ENCODE measurements at places on chromosomes 13 and 19. TPM values are rescaled to one million over a fixed set of nuclear protein-coding genes. Genes with fewer than 3 reads are reported as not detected.

DNA sequence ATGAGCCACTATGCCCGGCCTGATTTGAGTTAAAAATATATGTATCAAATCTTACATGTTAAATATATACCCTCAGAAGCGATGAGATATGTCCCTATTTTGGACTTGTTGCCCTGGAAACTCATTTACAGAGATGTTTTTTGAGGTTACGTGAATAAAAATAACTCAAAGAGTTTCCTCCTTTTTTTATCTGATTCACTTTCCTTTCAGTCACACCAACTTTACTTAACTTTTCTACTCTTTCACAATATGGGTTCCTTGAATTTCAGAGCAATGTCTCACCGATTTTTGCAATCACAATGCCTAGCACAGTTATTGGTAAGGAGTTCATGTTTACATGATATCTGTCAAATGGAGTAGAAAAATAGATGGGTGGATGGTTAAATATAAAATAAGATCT, 2.3 kb downstream of the OR7C2 start:
- H3K4me3 ChIP-seq, result no peak overlapping the region
- H3K36me3 ChIP-seq, result no peaks in the 10 kb centered on the region
- DNase-seq, result no peak
- no peak overlapping the region for H3K27ac ChIP-seq
- H3K4me1 ChIP-seq, result no peaks in the 10 kb centered on the region

DNA sequence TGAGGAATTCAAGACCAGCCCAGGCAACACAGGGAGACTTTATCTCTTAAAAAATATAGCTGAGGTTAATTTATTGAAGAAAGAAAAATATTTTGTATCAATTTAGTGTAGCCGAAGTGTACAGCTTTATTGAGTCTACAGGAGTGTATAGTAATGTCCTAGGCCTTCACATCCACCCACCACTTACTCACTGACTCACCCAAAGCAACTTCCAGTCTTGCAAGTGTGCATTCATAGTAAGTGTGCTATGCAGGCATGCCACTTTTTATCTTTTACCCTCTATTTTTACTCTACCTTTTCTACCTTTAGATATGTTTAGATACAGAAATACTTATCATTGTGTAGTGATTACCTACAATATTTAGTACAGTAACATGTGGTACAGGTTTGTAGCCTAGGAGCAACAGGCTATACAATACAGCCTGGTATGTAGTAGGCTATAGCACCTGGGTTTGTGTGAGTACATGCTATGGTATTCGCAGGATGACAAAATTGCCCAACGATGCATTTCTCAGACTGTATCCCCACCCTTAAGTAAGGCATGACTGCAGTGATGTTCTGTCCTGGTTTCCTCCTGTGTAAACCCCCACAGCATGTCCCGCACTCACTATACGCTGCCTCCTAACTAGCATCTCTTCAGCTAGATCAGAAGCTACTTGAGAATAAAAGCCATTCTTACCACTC, 15.3 kb upstream of the ATP12A start:
- H3K4me1 ChIP-seq, result peaks cover 9% of the 10 kb centered on the region
- no peak for DNase-seq
- H3K36me3 ChIP-seq, result no peaks in the 10 kb centered on the region
- H3K27me3 ChIP-seq, result peaks cover 4% of the 10 kb centered on the region
- H3K27ac ChIP-seq, result no peak overlapping the region

GRCh38 chr13:102317593-102317992, 84.3 kb downstream of the FGF14 start:
- no peak for DNase-seq
- H3K36me3 ChIP-seq, result no peaks in the 10 kb centered on the region
- H3K27me3 ChIP-seq, result no peaks in the 10 kb centered on the region
- H3K27ac ChIP-seq, result no peak overlapping the region
- H3K4me1 ChIP-seq, result no peaks in the 10 kb centered on the region

DNA sequence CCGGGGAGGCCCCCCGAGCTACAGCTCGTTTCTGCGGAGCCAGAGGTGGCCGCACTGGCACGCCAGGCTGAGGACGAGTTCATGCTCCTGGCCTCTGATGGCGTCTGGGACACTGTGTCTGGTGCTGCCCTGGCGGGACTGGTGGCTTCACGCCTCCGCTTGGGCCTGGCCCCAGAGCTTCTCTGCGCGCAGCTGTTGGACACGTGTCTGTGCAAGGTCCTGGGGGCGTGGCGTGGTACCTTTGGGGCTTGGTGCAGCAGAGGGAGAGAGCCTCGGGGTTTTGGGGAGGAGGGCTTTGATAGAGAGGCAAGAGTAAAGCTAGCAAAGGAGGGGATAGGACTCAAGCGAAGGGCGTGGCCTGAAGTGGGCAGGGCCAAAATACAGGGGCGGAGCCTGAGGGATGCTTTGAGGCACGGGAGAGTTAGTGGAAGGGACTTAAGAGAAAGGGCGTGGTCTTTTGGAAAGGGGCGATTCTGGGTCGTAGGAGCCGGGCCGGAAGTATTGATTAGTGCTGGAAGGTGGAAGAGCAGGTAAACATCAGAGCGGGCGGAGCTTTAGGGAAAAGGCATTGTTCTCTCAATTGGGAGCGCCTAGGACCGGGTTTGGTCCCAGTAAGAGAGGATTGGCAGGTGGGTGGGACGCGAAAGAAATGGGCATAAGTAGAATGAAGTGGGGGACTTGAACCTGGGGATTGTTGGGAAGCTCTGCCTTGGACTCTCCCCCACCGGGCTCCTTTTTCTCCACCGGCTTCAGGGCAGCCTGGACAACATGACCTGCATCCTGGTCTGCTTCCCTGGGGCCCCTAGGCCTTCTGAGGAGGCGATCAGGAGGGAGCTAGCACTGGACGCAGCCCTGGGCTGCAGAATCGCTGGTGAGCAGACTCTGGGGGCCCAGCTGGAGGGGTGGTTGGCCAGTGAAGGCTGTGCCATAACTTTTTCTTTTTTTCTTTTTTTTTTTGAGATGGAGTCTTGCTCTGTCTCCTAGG, 1.2 kb downstream of the PPM1N start:
- peak; percentile 89 for DNase-seq
- peak overlapping the region; percentile 50 for H3K4me3 ChIP-seq
- H3K36me3 ChIP-seq, result no peaks in the 10 kb centered on the region
- peaks cover 36% of the 10 kb centered on the region for H3K4me1 ChIP-seq
- peaks cover 18% of the 10 kb centered on the region for H3K27me3 ChIP-seq

DNA sequence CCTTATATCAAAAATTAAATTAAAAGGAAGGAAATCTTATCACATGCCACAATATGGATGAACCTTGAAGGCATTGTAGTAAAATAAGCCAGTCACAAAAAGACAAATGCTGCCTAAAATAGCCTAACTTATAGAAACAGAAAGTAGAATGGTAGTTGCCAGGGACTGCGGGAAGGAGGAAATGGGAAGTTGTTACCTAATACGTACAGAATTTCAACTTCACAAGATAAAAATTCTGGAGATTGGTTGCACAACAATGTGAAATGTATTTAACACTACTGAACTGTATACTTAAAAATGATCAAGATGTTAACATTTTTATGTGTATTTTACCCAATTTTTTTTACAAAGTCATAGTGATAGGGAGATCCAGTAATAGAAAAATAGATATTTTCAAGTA, 10.2 kb upstream of the N4BP2L2 start:
- peaks cover 2% of the 10 kb centered on the region for H3K27me3 ChIP-seq
- no peaks in the 10 kb centered on the region for H3K4me1 ChIP-seq
- DNase-seq, result no peak
- H3K36me3 ChIP-seq, result peaks cover 2% of the 10 kb centered on the region
- H3K4me3 ChIP-seq, result no peak overlapping the region
- no peak overlapping the region for H3K27ac ChIP-seq

GRCh38 chr19:53102206-53102755, 941 bp downstream of the ZNF160 start:
- H3K27ac ChIP-seq, result peak overlapping the region; percentile 88
- H3K27me3 ChIP-seq, result no peaks in the 10 kb centered on the region
- peak overlapping the region; percentile 85 for H3K4me3 ChIP-seq
- DNase-seq, result no peak
- H3K4me1 ChIP-seq, result peaks cover 21% of the 10 kb centered on the region

- no peaks in the 10 kb centered on the region for H3K27me3 ChIP-seq
- H3K4me1 ChIP-seq, result peaks cover 54% of the 10 kb centered on the region
- no peak for DNase-seq
- H3K27ac ChIP-seq, result peak overlapping the region; percentile 98
- H3K4me3 ChIP-seq, result peak overlapping the region; percentile 68
Measured at GRCh38 chr19:55277494-55277893, 2.4 kb downstream of the HSPBP1 start.

DNA sequence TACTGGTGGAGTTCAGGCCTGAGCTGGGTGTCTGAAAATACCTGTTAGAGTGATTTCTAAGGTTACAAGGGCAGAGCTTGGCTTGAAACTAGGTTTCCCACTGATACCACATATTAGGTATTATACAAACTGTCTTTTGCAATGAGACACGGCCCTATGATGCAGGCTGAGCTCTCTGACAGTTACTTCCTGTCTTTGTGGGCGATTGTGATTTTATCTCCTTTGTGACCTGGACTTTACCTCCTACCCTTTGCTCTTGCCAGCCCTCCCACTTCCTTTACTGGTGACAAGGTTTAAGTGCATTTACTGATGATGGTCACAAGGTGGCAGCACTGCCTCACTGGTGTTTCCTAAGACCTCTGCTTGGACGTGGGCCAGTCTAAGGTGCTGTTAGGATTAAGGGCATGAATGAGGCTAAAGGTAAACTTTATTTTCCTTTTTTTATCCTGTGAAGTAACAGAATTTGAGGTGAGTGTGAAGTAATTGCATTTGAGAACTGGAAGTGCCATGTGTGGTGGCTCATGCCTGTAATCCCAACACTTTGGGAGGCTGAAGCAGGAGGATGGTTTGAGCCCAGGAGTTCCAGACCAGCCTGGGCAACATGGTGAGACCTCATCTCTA, 7.7 kb upstream of the CXCL17 start:
- H3K27me3 ChIP-seq, result peaks cover 2% of the 10 kb centered on the region
- no peak overlapping the region for H3K27ac ChIP-seq
- H3K4me3 ChIP-seq, result no peak overlapping the region
- H3K4me1 ChIP-seq, result peaks cover 38% of the 10 kb centered on the region

DNA sequence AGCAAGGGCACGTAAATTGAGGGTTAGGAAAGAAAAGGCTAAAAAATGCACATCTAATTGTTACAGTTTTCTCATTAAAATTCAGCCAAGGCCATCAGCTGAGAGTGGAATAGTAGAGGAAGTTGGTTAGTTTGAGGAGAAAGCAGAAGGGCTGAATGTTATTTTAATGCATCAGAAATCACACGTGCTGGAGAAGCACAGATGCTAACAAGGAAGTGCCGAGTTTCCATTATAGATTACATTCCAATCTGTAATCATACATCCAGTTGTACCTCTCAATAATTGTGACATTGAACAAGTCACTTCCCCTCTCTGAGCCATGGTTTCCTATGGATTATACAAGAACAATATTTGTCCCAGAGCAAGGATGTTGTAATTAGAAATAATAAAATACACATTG, 25.1 kb downstream of the FPR3 start:
- H3K36me3 ChIP-seq, result no peaks in the 10 kb centered on the region
- no peak for DNase-seq
- H3K27me3 ChIP-seq, result no peaks in the 10 kb centered on the region
- H3K4me3 ChIP-seq, result no peak overlapping the region
- H3K4me1 ChIP-seq, result no peaks in the 10 kb centered on the region
- no peak overlapping the region for H3K27ac ChIP-seq

DNA sequence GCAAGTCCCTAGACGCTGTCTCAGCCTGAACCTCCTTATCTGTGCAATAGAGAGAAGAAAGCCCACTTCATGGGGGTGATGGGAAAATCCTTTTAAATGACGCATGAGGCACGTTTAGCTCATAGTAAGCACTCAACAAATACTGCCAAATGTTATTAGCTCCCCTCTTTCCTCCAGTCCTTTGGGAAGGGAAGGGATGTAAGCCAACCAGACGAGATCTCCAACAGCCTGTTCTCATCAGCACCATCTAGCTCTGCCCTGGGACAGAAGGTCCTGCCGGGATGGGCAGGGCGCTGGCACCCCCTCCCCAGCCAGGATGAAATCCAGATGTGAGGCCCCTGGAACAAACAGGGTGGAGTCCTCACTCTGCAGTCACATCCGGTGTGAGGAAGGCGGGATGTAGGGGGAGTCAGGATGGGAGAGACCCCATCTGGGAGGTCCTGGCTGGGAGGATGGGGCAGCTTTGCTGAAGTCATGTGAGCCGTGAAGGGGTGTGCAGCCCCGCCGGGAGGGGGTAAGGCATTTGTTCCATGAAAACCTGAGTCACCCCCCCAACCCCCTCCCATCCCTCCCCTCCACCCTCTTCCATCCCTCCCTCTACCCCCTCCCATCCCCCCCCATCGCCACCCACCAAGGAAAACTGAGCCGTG, 4.6 kb downstream of the S1PR2 start:
- DNase-seq, result no peak
- no peaks in the 10 kb centered on the region for H3K27me3 ChIP-seq
- H3K4me3 ChIP-seq, result no peak overlapping the region
- H3K4me1 ChIP-seq, result peaks cover 9% of the 10 kb centered on the region

DNA sequence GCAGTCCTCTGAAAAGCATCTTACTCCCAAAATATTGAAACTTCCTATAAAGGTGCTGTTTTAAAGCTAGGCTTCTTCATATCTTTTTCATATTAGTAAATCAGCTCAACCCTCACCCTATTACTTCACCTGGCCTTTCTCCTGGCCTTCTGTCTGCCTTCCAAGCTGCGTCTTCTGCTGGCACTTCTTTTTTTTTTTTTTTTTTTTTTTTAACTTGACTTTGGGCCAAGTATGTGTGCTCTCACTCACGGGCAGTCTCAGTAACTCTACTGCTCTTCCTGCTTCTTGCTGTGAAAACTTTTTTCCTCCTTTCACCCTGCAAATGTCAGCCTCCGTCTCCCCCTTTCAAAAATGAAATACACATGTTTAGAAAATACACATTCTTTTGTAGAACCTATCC, 41.2 kb upstream of the KCTD4 start:
- no peaks in the 10 kb centered on the region for H3K4me1 ChIP-seq
- DNase-seq, result no peak
- H3K27ac ChIP-seq, result no peak overlapping the region
- peaks cover 1% of the 10 kb centered on the region for H3K36me3 ChIP-seq

- no peaks in the 10 kb centered on the region for H3K4me1 ChIP-seq
- no peak overlapping the region for H3K27ac ChIP-seq
- H3K27me3 ChIP-seq, result no peaks in the 10 kb centered on the region
- no peak overlapping the region for H3K4me3 ChIP-seq
Measured at GRCh38 chr13:27997904-27998522, 9.5 kb upstream of the URAD start.

- H3K27ac ChIP-seq, result no peak overlapping the region
- DNase-seq, result no peak
- no peak overlapping the region for H3K4me3 ChIP-seq
Measured at GRCh38 chr13:99406799-99407201, 94.5 kb upstream of the TM9SF2 start.

- no peaks in the 10 kb centered on the region for H3K36me3 ChIP-seq
- H3K27me3 ChIP-seq, result peaks cover 3% of the 10 kb centered on the region
- peak overlapping the region; percentile 37 for H3K27ac ChIP-seq
- no peak overlapping the region for H3K4me3 ChIP-seq
- no peak for DNase-seq
Measured at GRCh38 chr19:35085947-35086346, 29.7 kb upstream of the FXYD3 start.

Gene POLR2I
- 63.2 TPM for total RNA-seq

Gene ZNF562
- 26.7 TPM for total RNA-seq

Gene ODAD3
- total RNA-seq, result 0.54 TPM

Gene FFAR1
- total RNA-seq, result not detected

Gene CA11
- 6.0 TPM for total RNA-seq

Gene PDE4C
- total RNA-seq, result 0.14 TPM
